ENCODE measurements at places on chromosomes 16 and 17.

DNA sequence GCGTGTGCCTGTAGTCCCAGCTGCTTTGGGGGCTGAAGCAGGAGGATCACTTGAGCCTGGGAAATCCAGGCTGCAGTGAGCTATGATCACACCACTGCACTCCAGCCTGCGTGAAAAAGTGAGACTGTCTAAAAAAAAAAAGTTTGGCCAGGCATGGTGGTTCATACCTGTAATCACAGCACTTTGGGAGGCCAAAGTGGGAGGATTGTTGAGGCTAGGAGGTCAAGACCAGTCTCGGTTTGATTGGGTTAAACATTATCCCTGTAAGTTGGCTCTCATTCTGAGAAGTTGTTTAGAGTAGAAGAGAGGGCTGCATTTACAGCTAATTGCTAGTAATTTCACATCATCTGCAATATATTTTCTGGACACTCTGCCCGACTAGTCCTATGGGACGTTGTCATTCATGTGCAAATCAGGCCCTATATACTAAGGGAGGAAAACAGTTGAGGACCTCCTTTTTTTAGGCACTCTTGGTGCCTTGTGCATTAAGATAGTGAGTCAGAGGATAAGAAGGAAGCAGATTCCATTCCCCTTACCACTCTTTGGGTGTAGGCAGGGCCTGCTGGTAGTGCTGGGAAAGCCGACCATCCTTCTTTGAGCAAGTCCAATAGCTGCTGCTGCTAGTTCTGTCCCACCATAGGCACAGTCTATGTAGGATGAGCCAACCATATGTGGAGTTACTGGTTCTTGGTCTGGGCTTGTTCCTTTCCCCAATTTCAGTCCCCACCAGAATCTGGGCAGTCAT, 18.7 kb downstream of the HMOX2 start:
- no peak for DNase-seq

DNA sequence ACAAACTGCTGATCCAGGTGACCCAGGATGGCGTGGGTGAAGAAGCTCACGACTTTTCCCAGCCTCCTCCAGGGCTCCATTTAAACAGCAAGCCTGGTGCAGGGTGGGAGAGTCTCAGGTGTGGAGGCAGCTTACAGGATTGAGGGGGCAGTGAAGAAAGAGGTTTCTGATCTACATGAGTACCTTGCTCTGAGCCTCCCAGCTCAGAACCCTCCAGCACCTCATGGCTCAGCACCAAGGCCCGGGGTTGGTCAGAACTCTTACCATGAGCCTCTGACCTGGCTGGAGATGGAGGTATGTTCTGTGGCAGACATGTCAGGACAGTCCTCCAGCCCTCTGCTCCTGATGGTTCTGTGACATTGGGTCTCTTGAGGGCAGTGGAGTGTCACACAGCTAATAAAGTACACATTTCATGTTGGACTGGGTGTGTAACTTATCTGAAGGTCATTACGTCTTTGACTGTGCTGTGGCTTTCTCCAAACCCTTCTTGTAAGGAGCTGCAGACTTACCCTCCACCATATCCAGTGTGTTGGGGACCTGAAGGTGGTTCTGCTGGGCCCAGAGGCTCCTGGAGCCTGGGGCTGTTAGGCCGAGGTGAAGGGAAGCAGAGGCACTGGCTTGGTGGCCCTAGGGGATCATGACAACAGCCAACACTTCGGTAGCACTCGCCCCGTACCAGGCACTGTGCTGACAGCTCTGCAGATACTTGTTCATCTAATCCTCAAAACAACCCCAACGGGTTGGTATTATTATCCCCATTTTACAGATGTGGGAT, 3.8 kb upstream of the DCAF7 start:
- no peak for DNase-seq

DNA sequence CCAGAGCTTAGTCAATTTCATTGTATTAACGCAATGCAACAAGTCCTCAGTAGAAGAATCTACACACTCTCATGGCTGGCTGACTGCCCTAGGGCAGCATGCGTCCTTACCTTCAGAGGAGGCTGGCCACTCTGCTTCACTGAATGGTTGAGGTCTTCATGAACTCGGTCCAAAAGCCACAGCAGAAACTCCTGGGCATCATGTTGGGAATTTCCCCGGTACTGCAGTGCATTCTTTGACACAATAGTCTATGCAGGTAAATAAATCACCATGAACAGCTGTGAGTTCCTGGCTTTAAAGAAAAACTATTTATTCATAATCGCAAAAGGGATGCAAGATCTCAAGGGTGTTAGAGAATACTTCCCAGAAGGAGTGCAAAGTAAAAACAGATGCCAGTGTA, 41.3 kb downstream of the USP31 start:
- DNase-seq, result no peak

- no peak for DNase-seq
Observed at GRCh38 chr16:67989322-67990017, 9.2 kb upstream of the DPEP3 start.

DNA sequence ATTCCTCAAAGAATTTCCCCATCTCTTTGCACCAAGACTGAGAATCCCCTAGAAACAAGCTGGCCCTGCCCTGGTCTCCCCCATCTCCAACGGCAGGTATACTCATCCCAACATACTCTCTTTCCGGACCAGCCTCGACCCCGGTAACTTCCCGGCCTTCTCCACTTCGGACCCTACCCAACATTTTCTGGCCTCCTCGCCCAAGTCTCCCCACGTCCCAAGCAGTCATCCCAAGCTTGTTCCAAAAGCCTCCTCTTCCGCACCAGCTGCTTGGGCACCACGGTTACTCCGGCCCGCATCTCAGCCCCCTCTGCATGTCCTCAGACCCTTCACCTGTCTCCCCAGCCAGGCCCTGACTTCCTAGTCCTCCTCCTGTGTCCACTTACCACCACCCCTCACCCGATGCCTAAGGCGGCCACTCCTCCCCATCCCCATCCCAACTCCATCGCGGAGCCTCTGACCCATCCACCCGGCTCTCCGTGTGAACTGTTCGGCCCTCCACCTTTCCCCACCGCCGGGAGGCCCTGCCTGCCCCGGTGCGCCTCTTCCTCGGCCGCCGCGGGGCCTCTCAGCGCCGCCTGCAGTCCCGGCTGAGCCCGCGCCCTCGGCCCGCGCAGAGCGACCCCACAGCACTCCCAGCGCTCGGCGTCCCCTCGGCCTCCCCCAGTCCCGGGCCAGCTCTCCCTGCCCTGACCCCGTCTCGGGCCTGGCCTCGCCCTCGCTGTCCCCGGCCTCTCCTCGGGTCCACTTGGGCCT, 994 bp downstream of the PITPNA start:
- DNase-seq, result no peak

GRCh38 chr16:85205747-85206471, 93.6 kb upstream of the CIBAR2 start:
- DNase-seq, result no peak
